HFF-Myc (cell line): ENCODE measurements at places on chromosomes 11 and 22.

DNA sequence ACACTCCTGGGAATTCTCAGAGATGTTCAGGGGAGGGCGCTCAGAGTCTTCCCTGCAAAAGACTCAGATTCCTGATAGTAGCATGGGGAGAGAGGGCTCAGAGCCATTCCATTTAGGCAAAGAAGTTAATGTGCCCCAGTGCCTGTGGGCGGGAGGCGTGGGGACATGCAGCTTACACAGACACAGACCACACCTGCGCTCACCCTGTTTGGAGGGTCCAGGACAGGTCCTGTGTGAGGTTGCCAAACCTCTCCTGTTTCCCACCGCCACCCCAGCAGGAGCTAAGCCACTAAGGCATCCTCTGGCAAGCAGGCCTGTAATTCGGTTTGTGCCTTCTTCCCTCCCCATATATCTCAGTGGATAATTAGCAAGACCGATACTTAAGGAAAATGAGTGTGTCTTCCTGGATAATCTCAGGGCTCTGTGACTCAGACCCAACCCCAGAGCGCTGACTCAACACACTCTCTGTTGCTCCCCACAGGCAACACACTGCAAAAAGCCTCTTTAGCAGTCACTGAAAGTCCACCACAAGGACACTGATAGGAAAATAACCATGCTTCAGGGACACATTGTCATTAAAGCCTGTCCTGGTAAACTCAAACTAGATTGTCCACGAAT, 118.9 kb upstream of the LMO1 start:
- no peak for DNase-seq

DNA sequence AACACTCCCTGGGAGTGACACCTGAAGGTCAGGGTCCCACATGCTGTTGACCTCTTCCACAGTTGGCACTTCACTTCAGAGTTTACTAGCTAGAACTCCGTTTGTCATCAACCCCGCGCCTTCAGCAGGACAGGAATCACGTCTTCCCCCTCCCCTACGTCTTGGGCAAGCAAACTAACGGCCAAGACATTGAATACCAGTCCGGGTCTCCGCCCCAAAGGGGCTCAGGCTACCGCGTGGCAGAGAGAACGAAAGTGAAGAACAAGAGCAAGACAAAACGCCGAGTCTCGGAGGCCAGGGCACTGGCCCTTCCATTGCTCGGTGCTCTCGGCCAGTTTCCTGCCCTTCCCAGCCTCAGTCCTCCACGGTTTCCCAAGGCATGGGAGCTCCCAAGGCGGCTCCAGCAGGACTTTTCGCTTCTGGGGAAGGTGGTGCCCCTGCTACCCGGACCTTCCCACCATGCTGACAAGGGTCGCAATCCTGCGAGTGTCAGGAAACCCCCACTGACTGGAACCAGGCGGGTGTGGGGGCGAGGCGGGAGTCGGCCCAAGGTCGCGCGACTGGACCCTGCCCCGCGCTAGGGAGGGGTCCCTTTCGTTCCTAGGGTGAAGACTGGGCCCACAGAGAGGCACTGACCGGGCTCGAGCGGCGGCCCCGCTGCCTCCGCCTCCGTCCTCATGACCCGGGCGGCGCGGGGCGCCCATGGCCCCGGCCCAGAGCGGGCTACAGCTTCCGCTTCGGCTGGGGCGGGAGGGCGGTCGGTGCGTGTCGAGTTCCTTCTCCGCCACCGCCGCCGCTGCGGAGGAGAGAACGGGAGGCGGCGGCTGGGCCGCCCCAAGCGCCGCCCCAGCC, at the start of gene GUCD1:
TSS of gene GUCD1 (minus strand) at position 826 of the 852 bp plus-strand sequence. CDS start at position 679, 147 bp downstream.
- no peak for DNase-seq

DNA sequence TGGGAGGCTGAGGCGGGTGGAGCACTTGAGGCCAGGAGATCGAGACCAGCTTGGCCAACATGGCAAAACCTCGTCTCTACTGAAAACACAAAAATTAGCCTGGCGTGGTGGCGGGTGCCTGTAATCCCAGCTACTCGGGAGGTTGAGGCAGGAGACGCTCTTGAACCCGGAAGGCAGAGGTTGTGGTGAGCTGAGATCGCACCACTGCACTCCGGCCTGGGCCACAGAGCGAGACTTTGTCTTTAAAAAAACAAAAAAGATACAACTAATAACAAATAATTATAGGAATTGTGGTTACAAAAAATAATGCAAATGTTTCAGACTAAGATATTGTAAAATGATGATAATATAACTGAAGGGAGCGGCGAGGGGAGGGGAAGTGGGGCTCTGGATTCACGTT, 90.3 kb upstream of the RTL6 start:
- DNase-seq, result no peak

DNA sequence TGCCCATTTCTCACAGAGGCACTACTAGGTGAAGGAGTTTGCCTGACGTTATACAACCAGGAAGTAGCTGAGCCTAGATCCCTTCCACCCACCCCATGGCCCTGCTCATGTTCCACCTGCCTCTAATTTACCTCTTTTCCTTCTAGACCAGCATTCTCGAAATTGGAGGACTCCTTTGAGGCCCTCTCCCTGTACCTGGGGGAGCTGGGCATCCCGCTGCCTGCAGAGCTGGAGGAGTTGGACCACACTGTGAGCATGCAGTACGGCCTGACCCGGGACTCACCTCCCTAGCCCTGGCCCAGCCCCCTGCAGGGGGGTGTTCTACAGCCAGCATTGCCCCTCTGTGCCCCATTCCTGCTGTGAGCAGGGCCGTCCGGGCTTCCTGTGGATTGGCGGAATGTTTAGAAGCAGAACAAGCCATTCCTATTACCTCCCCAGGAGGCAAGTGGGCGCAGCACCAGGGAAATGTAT, 14.1 kb downstream of the PIK3IP1 start:
- DNase-seq, result no peak

- peak; percentile 31 for DNase-seq
Observed at GRCh38 chr11:35404388-35404775, 15.0 kb downstream of the SLC1A2 start.

GRCh38 chr22:46366801-46367706, 31.5 kb downstream of the TRMU start:
- DNase-seq, result no peak

DNA sequence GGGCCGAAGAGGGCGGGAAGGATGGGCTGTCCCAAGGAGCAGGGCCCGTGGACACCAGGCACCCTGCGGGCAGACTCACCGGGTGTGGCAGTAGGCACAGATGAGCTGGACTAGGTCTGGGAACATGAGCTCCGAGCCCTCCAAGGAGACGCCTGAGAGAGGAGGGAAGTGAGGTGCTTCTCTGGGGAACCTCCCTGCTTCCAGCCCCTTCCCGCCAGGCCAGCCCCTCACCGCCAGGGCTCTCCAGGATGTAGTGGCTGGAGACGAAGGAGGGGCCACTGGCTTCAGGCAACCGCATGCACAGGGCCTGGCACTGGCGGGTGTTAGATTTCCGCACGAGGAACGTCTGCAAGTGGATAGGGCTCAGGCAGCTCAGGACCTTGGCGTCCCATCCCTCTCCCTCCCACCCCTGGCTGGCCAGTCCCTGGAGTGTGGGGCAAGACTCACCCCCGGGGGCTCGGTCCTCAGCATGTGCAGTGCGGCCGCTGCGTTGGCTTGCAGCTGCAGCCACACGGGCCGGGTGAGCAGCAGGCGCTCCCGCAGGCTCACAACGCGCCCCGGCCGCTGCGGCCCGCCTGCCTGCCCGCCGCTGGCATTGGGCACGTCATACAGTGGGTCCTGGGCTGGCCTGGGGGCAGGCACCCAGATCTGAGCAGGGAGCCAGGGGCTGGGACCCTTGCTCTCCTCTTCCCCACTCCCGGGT, 552 bp downstream of the RIN1 start:
- DNase-seq, result no peak

GRCh38 chr11:118212131-118212725, 12.6 kb downstream of the JAML start:
- DNase-seq, result no peak

GRCh38 chr22:32044913-32045312, 1.9 kb downstream of the SLC5A1 start:
- no peak for DNase-seq

- no peak for DNase-seq
Observed at GRCh38 chr11:119627286-119627685, 101.7 kb downstream of the NECTIN1 start.

- no peak for DNase-seq
Observed at GRCh38 chr22:38289583-38290082, 16.8 kb upstream of the TMEM184B start.

- DNase-seq, result no peak
Observed at GRCh38 chr11:123702139-123702538, 39.3 kb downstream of the ZNF202 start.

DNA sequence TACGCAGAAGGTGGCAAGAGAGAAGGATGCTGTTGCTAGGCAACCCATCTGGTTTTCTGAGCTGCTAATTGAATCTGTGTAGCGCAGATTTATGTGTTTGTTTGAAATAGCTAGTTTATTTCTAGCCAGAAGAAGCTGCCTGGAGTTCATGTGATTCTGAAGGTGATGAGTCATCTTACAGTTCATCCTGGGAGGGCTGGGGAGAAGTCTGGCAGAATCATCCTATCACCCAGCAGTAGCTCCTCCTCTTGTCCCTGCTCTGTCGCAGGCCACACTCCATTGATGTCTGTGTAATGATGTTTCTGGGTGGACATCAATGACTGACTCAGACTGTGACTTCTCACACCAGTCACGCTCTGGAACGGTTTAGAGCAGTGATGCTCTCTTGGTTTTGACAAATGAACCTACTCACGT, 4.8 kb upstream of the FBXO7 start:
- DNase-seq, result peak; percentile 86

- DNase-seq, result no peak
Observed at GRCh38 chr11:46216019-46216764, 61.3 kb upstream of the CREB3L1 start.

DNA sequence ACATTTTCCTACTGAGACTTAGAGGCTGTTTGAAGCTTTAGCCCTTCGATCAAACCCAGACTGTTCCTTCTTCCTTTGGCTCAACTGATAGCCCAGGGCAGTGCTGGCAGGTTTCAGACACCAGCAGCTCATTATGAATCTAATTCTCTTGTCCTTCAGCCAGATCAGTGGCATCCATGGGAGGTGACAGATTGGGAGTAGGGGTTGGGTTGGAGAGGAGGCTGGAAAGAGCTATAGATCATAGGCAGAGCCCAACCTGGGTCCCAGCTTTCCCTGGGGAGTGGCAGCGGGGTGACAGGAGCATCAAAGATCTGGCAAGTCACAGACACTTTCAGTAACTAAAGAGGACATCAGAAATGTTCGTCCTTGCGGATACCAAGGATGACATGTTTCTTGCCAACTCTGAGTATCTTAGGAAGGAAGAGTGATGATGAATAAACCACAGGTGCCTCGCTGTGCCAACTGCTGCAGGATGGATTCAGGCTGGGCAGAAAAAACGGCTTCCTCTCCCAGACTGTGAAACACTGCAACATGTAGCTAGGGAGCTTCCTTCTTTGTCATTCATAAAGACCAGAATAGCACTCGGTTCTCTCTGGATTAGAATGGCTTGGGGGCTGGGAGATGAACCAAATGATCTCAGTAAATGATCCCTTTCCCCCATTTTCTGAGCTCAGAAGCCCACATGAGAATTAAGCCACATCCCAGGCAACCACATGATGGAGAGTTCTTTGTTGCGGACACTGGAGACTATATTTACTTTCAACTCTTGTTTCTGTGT, 19.1 kb downstream of the ABCC8 start:
- DNase-seq, result no peak

DNA sequence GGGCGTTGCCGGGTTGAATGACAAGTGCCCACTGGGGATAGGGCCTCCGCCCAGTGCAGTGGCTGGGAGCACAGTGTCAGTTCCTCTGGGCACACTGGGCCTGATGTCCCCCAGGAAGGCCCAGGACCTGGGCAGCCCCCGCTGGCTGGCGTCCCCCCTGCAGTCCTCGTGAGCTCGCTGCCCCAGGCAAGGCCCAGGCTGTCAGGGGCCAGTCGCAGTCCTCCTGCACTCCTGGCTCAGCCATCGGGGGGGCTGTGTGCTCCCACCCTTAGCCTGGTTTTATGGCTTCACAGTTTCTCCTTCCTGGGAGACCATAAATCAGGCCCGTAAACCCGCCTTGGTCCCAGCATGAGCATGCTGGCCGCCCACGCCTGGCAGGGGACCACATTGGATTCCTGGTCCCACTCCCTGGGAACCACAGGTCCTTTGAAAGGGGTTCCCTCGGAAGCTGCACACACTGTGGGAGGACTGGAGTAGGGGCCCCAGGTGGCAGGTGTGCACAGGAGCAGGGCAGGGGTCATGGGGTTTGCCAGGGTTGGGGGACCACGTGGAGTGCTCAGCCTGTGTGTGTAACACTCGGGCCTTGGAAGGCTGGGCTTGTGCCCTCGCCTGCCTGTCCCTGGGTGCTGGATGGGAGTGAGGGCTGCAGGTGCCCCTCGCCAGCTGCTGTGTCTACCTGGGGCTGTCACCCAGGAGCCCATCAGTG, 113.6 kb downstream of the KCNQ1OT1 start:
- DNase-seq, result no peak

GRCh38 chr22:30777587-30777986, 82.9 kb downstream of the OSBP2 start:
- no peak for DNase-seq

DNA sequence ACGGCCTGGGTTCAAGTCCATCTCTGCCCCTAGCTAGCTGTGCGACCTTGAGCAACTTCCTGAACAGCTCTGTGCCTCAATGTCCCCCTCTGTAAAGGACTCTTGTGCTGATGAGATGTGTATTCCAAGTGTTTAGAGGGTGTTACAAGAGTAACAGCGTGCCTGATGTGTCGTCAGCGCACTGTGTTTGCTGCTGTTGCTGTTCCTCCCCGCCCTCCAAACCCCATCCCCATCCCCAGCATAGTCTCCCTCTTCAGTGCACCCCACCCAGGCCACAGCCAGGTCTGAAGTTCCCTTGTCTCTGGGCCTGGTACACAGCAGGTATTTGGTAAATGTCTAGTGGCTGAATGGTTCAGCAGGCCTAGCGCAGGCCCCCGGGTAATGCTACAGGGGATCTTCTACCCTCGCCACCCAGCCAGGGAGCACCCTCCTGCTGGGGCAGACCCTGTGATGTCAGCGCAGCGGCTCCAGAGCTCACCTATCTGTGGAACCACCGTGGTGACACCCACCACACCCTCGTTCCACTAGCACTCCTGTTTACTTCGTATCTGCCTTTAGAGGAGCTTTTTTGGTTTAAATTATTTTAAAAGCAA, 10.3 kb downstream of the CBX7 start:
- DNase-seq, result no peak

- no peak for DNase-seq
Observed at GRCh38 chr11:57392763-57393105, 2.3 kb upstream of the PRG2 start.

- no peak for DNase-seq
Observed at GRCh38 chr11:116517077-116517476, 255.7 kb downstream of the BUD13 start.
